ENCODE measurements at places on chromosomes 6 and 20.

DNA sequence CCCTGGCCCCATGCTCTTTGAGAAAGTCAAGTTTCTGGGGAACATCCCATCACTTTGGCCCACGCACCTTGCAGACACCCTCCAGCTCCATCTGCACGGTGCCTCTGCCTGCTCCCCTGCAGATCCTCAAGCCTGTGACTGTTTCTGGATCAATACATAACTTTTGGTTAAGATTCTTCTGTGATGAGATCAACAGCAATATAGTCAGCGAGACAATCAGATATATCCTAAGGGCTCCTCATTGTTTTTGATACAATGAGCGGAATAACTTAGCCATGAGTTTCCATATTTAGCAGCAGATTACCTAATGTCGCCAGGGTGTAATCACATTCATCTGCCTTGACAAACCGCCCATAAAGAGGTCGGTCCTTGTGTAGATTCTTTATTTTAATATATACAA is 109.3 kb upstream of the MTHFD1L start:
- no peak for DNase-seq

DNA sequence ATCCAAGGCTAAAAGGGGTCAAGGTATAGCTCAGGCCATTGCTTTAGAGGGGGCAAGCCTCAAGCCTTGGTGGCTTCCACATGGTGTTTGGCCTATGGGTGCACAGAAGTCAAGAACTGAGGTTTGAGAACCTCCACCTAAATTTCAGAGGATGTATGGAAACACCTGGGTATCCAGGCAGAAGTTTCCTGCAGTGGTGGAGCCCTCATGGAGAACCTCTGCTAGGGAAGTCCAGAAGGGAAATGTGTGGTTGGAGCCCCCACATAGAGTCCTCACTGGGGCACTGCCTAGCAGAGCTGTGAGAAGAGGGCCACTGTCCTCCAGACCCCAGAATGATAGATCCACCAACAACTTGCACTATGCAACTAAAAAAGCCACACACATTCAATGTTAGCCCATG is 678.7 kb upstream of the ADGRB3 start:
- no peak for DNase-seq

GRCh38 chr6:140566781-140567277 is 1192.4 kb upstream of the CITED2 start:
- DNase-seq: no peak

- no peak for DNase-seq
These were observed 43.0 kb downstream of the VEGFA start for GRCh38 chr6:43812850-43813578.

DNA sequence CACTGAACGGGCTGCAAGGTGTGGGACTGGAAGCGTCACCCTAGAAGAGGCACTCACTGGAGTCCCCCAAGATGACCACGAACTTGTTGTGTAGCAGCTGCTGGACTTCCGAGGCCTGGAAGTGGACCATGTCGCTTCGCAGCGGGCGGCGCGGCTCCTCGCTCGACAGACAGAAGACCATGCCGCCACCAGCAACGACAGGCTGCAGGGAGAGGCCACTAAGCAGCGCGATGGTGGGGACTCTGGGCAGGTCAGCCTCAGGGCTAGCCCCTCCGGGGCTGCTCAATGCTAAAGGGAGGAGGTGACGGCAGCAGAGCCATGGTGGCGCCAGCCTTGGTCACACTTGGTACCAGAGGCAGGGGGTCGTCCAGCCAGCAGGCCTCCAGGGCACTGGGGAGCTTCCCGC is 720 bp downstream of the PCED1A start:
- DNase-seq: no peak

DNA sequence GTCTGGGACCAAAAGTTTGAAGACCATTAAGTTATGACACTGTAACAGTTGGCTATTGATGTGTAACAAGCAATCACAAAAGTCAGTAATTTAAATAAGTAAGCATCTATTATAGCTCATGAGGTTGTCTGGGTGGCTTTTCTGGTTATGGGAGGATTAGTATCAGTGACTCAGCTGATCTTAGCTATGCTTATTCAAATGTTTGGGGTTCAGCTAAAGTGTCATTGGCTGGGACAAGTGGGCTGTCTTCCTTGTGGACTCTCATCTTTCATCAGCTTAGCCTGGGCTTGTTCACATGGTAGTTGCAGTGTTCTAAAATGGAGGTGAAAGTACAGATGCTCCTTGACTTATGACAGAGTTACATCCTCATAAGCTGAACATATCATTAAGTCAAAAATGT is 74.6 kb upstream of the LAMP5 start:
- DNase-seq: no peak

GRCh38 chr20:36367907-36368799 is 62.0 kb downstream of the DLGAP4 start:
- no peak for DNase-seq

DNA sequence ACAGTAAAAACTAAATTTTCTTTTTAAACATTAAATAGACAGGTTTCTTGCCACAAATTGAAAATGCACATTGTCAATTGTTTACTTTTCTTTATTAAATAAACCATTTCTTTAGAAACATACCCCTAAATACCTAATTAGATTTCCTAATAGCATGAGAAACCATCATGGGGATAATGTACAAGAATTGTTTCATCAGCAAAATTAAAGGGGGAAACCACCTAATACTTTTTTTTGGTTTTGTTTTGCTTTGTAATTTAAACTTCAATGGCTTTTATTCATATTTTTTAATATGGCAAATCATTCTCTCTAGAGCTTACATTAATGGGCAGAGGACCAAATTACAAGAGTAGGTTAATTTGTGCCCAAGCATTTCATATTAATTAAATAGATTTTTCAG is 987.9 kb downstream of the EPHA7 start:
- DNase-seq: no peak

- DNase-seq: no peak
These were observed 85.5 kb upstream of the NT5E start for GRCh38 chr6:85364344-85364743.

DNA sequence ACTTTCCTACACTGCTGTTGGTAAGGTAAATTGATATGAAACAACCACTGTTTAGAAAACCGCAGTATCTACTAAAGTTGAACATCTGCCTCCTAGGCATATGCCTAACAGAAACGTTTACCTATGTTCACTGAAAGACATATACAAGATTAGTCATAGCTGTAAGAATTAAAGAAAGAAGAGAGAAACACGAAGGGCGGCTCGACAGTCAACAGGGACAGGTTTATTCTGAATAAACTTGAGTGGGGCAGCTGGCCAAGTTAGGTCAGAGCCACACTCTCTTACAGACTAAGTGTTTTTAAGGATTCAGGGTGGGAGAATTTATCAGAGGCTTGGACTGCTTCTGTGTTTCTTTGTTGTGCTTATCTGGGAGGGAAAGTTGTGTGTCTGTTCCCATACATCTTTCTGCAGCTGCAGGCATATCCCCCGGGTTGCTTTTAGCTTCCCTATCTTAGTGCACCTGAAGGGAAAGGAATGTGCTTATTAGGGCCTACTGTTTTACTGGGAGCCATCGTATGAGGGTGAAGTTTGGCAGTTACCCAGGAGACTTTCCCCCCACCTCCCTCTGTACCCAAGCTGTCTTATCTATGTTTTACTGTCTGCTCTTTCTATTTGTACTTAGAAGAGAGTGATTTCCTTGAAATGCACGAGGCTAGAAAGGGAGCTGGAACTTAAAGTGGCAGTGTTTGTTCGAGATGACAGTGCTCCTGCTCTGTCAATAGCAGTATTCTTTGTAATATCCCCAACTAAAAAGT is 20.4 kb downstream of the PROCR start:
- no peak for DNase-seq

- DNase-seq: no peak
These were observed 25.4 kb downstream of the ZNF311 start for GRCh38 chr6:28979679-28980078.

DNA sequence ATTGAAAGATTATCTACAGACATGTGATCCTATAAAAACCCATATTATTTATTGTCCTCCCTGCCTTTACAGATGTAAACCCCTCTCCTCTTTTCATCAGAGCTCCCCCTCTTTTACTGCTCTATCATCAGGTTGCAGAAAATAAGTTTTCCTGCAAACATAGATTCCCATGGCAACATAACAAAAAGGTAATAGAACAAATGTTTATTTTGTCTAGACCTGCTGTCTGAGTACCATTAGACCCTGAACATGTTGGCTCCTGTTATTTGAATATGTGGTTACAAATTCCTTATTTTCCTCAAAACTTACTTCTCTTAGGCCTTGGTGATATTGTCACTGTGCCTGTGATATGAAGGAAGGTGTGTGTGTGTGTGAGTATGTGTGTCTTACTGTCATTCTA is 11.5 kb downstream of the MAPK14 start:
- no peak for DNase-seq

DNA sequence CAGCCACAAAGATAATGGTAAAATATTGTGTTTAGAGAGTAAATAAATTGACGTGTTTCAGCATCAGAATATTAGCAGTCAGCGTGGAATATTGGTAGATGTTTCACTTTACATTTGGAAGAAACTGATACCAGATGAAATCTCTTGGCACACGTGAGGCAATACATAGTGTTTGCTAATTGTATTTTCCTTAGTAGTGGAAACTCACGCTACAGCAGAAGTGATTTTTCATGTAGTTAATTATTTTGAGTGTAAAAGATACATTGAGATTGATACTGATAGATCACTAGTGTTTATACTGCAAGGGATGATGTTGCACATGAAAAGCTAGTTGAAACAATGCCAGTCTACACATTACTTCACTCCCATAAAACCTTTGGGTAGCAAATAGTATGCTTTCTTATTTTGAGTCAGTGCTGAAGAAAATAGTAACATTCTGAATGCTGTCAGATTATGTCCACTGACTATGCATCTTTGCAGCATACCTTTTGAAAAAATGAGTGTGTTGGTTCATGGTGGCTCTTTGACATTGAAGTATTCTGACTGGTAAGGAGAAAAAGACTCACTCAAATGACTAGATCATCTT is 59.3 kb downstream of the CD2AP start:
- DNase-seq: no peak

DNA sequence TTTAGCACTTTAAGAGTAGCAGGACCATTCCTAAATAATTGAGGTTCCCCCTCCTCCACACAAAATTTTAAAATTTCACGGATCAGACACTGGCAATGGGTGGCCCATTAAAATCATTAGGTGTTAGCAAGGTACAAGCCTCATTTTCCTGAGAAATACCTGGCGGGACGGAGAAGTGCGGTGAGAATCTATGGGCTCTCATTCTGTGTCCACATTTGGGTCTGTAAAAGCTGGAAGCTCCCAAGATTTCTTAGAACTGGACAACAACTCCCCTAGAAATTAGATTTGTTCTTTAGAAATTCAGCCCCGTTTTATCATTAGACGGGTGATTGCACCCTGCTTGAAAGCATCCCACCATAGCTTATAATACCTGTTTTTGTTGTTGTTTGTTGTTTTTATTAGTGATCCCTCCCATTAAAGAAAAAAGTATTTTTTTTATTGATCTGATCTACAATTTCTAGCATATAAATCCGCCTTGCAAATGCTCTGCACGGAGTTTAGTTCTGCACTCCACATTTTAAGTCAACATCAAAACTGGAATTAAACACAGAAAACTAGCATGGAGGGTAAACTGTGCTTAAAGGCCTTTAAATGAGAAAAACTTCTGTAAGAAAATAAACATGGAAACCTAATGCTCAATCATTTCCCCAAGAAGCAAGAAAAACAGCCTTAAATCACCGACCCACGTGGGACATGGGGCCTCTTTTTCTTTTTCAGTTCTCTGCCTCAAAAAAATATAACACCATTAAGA is 5.7 kb downstream of the SIM1 start:
- DNase-seq: no peak

- no peak for DNase-seq
These were observed 62.8 kb upstream of the TFB1M start for GRCh38 chr6:155377061-155377460.

DNA sequence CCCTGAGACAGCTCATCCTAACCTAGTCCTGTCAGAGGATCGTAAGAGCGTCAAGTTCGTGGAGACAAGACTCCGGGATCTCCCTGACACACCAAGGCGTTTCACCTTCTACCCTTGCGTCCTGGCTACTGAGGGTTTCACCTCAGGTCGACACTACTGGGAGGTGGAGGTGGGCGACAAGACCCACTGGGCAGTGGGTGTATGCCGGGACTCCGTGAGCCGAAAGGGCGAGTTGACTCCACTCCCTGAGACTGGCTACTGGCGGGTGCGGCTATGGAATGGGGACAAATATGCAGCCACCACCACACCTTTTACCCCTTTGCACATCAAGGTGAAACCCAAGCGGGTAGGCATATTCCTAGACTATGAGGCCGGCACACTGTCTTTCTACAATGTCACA is 3.2 kb upstream of the RPP21 start:
- DNase-seq: no peak

GRCh38 chr6:81594501-81594900 is 158.0 kb downstream of the TENT5A start:
- no peak for DNase-seq

DNA sequence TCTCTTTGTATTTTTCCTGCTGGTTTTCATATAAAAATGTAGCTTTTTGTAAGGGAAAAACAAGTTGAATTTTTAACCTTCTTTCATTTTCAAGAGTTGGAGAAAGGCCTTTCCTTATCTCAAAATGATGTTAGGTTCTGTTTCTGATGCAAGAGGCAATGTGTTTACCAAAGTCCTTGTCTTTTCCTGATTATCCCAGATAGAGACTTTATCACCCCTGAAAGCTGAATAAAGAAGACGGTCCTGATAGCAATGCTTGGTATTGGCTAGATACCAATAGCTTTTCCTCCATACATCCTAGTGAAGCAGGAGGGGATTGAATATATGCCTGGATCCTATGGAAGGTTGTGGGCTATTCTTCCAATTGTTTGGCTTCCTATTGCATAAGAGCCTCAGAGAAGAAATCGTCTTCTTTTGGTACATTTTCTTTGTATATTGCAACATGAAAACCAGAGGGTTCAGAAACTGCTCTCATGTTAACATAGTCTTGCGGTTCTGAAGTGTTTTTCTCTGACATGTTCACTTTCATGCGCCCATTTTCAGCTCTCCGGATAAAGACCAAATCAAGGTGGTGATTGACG is 5.5 kb downstream of the PNLDC1 start:
- DNase-seq: no peak

- no peak for DNase-seq
These were observed 238.4 kb upstream of the AFDN start for GRCh38 chr6:167588181-167588919.

DNA sequence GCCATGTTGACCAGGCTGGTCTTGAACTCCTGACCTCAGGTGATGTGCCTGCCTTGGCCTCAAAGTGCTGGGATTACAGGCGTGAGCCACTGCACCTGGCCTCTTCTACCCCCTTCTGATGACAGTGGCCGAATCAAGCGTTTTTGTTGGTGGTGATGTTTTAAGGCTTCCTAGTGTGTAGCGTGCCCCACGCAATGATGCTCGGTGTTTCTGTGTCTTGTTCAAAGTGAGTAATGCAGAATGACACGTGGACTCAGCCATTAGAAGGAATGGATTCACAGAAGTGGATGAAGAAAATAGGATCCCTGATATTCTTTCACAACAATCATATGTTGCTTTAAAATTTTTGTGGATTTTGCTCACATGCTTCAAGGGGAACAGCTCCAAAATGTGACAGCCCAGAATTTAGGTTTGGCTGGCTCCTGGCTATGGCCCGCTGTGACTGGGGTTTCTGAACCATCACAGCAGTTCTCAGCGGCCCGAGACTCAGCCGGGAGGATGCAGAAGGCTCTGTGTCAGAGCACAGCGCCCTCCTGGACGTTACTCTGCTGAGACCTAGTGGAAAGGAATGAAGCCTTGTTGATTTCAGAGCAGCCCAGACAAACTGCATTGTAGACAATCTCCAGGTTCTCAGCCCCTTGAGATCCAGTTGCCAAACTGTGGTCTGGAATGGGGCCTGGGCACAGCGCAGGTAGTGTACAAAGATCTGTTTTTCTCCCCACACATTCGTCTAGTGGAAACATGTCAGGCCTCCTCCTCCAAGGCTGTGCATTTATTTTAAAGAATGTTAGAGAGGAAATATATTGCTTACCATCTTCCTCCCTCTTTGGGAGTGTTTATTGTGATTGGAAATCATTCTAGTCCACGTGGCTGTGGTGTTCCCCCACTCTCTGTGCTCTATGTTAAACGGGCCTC is 57.6 kb upstream of the TIAM2 start:
- DNase-seq: no peak

Measured in NCI-H748 treated with DMSO at 0.1 percent for 48 hours (cell line).